ENCODE measurements at places on chromosomes 2 and 18. TPM values are rescaled to one million over a fixed set of nuclear protein-coding genes. Genes with fewer than 3 reads are reported as not detected.

DNA sequence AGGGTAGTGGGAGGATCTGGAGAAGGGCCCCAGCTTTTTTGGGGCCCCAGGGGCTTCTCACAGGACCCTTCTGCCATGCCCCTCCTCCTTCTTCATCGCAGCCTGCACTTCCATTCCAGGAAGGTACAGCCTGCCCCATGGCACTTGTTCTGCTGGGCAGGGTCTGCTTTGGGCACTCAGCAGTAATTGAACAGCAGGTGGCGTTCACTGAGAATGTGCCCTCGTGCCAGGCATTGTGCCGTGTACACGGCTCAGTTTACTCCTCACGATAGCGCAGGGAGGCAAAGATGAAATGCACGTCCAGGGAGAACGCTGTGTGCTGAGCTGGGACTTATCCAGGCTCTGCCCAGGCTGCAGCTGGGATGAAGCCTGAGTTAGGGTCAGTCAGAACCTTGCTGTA lies 54.8 kb upstream of the ASB18 start:
- no peak for DNase-seq

DNA sequence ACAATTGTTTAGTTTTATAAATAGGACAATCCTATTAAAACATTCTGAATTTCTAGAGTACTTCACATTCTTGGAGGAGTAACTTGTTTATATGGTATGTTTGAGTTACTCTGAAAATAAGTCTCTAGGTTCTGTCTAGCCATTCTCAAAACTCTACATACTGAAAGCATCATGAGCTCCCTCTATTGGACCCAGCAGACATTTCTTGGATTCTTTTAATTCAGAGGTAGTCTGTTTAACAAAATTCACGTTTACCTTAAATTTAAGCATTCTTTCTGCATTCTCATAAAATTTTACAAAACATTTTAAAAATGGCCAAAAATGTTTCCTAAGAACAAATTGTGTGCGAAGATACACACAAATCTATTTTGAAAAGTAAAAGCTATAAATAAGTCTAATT lies 15.3 kb downstream of the SP9 start:
- DNase-seq: no peak

- DNase-seq: no peak
These were observed 366.7 kb downstream of the LRATD1 start for GRCh38 chr2:14999114-14999661.

GRCh38 chr2:177843188-177843587 lies 229.4 kb downstream of the PDE11A start:
- no peak for DNase-seq

- DNase-seq: no peak
These were observed 1.1 kb downstream of the BIN1 start for GRCh38 chr2:127105656-127106456.

DNA sequence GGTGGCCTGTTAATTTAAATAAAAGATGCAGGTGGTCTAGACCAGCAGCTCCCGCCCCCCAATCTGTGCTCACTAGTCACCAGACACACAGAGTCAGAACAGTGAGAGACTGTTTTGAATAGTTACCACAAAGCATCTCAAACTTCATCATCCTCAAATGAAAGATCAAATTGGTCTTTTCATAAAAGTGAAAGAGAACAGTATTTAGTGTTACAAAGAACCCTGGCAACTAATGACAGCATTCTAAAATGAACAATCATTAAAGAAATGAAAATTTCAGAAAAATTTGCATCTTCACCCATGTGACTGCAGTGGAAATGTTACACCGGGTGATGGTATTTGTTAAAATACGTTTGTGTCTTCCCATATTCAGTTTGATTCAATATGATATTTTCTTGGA lies 65.5 kb upstream of the PMAIP1 start:
- no peak for DNase-seq

DNA sequence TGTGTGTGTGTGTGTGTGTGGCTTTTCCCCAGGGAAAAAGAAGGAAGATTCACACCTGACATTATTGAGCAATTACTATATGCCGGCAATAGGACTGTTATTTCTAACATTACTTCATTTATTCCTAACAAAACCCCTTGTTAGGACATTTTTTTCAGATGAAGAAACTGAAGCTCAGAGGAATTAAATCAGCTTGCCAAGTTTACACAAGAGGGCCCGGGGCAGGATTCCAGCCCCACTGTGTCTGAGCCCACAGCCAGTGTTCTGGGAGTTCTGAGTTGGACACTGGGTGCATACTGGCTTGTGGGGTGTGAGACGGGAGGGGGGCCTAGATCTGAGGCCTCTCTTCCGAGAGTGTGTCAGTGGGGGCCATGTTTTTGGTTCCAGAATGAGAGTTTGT lies 9.9 kb downstream of the TOGARAM2 start:
- no peak for DNase-seq

GRCh38 chr2:236918545-236918944 lies 167.1 kb upstream of the COPS8 start:
- DNase-seq: no peak

GRCh38 chr18:69349912-69350597 lies 50.6 kb upstream of the DOK6 start:
- DNase-seq: no peak

DNA sequence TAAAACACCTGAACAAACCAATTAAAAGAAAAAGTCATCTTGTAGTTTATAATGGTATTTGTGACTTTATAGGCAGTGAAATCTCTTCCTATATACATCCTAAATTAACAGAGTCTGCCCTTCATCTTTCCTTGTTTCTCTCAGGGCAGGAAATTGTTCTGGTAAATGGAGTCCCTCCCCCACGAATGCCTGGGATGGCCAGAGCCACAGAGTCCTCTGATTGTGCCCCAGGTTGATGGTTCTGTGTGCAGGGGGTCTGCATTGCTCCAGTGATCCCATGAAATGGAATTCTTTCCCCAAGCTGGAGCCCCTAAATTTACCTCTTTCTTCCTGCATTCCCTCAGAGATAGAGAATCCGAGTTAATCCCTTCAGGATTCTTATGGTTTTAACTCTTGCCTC lies 155.5 kb downstream of the MTX2 start:
- DNase-seq: no peak

DNA sequence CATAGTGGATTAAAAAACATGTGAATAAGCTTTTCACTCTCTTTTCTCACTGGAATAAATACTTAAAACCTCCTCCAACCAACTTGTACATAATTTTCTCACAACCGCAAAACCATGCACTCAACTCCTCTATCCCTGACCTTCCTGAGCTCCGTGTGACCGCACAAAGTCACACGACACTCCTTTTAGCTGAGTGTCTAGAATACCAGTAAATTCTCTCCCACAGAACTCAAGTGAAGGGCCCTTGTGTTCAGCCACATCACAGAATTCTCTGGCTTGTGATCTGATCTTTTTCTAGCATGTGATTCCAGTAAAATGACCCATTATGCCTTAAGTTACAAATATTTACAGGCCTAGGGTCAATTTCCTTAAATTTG lies 91.2 kb upstream of the ARL4C start:
- no peak for DNase-seq

DNA sequence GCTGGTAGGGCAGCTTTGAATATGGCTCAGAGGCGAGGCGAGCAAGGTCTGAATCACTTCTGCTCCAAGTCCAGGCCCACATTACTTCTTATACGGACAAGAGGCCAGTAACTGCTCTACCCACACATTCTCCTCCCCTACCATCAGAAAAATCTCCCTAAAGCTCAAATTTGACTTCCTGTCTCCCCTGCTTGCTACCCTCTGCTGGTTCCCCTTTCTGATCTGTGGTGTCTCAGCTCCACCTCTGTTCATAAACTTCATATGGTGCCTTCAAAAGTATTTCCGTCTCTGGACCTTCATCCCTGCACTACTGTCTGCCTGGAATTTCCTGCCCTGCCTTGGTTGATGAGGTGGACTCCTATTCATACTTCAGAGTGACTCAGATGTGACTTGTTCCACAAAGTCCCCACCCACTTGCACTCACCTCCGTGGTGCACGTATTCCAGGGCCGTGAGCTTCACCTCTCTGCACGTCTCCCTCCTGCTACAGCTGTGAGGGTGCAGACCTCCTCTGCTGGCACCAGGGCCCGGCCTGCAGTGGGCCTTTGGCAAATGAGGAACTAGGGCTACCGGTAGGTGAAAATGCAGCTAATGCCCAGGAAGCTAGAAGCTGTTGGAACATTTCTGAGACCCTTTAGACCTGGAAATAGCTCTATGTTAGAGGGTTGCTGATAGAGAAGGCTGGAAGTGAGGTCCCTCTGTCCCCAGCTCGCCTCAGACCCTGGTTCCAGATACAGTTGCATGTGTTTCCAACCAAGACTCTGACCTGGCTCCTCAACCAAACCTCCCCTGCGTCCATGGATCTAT lies 24.6 kb upstream of the KCMF1 start:
- DNase-seq: peak; percentile 83

DNA sequence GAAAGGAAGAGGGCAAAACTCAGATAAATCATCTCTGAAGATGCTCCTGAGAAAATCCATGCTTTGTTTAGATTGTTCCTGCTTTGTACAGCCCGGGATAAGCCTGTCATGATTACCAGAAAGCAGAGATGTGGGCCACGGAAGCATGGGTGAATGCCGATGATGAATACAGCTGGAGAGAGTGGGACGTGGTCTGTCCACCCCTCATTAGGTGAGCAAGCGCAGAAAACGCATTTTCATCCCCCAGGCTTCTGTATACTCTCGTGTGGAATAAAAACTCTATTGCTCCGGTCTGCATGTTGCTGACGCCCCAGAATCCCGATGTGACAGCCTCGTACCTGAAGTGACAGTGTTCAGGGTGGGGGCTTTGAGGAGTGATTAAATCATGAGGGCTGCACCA lies 52.0 kb upstream of the SALL3 start:
- DNase-seq: no peak

DNA sequence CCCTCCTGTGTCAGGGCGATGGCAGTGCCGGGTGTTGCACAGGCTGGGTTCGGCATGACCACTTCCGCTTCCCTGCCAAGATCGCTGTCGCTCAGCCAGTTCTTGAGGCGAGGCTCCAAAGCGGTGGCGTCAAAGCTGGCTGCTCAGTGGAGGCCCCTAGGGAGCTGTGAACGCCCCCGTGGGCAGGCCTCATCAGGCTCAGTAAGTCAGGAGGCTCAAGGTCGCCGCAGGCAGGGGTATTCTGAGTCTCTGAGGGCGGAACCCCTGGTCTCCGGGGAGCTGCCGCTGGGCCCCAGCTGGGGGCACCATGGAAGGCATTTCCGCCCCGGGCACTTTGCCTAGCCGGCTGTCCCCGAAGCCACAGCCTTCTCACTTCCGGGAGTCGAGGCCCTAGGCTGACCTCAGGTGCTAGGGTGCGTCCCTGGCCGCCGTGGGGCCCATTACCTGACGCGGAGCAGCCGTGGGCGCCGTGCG lies 210.4 kb downstream of the SOCS6 start:
- peak; percentile 19 for DNase-seq

GRCh38 chr18:49626842-49627467 lies 65.1 kb downstream of the LIPG start:
- DNase-seq: no peak

DNA sequence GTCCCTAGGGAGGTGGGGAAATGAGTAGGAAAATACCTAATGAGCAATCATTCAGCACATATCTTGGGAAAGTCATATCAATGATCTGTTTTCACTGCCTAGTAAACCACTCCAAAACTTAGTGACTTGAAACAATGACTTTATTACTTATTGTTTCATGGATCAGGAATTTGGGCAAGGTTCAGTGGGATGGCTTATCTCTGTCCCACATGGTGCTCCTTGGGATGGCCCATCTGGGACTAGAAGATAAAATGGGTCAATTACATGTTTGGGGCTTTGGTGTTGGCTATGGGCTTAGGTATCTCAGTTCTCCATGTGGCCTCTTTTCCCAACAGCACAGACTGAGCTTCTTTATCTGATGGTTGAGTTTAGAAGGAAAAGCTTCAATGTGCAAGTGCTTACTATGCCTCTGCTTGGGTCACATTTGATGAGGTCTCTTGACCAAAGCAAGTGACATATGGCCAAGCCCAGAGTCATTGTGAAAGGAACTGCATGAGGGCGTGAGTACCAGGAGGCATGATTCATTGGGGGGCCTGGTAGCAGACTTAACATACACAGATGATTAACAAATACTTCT lies 218.1 kb upstream of the TNP1 start:
- no peak for DNase-seq

GRCh38 chr2:8676921-8677645 lies 4.8 kb upstream of the ID2 start:
- peak; percentile 32 for DNase-seq

DNA sequence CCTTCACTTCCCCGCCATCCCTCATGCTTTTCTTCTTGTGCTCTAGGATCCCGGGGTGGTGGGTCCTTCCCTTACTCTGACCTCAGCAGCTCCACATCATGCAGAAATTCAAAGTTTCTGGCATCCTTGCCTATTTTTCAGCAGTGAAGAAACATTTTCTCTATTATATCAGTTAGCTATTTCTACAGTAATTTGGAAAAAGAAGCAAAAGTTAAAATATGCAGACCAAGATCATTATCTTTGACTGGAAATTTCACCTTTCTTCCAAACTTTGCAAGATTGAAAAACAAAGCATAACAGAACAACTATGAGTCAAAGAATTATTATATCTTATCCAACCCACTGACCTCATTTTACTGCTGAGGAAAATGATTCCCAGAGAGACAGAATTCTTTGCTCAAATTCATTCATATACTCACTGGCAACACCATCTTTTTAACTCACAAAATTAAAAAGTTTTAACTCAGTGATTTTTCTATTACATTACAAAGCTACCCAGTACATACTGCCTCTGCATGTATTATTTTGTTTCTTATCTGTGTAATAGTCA lies 40.5 kb downstream of the ANTXR1 start:
- no peak for DNase-seq

DNA sequence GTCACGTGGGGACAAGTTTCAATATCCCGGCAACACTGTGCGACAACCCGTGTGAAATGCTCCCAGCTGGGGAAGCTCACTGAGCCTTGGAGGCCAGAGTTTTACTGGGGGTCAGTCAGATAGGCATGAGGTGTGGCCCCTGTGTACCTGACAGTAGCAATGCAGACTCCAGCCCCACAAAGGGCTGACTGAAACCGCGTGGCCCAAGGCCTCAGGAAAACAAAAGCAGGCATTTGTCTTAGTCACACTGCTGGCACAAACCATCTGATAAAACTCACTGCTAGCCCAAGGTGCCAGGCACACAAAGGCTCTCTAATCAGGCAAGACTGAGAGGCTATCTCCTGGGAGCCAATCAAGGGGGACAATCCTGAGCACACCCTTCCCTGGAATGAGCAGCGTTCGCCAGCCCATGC lies 786.6 kb upstream of the RAB6C start:
- no peak for DNase-seq

GRCh38 chr2:152097801-152098495 lies 896 bp downstream of the CACNB4 start:
- DNase-seq: peak; percentile 31

The DNAJC27 gene
- total RNA-seq: 15.6 TPM

The RSAD2 gene
- total RNA-seq: 1.5 TPM

The POTEF gene
- not detected for total RNA-seq

The EHD3 gene
- total RNA-seq: 60.4 TPM

The HSBP1L1 gene
- total RNA-seq: 7.2 TPM

The IL36RN gene
- not detected for total RNA-seq

Measured in B cell (primary cell).